Lung microvascular endothelial cell (primary cell): ENCODE measurements at places on chromosomes 5 and 9. TPM values are rescaled to one million over a fixed set of nuclear protein-coding genes. Genes with fewer than 3 reads are reported as not detected.

Gene GARIN3
- total RNA-seq, result not detected in 2 replicates

Gene EPB41L4B
- total RNA-seq, result 0.20 and 0.44 TPM in 2 replicates

Gene FASTKD3
- total RNA-seq, result 7.6 and 9.1 TPM in 2 replicates

Gene OR13C9
- total RNA-seq, result not detected in 2 replicates

Gene PRELID2
- total RNA-seq, result 18.7 and 24.4 TPM in 2 replicates

Gene DIRAS2
- 0.22 and 0.40 TPM in 2 replicates for total RNA-seq

Gene RASEF
- total RNA-seq, result under 0.01 TPM in 2 replicates

Gene ACTBL2
- under 0.01 TPM in 1 of 2 replicates, not detected in the other for total RNA-seq

Gene PDCD1LG2
- total RNA-seq, result 1.4 and 1.5 TPM in 2 replicates

GRCh38 chr5:129978270-129978669 is 74.0 kb downstream of the CHSY3 start:
- DNase-seq, result no peak

- DNase-seq, result peak; percentile 68
These were observed 68.6 kb upstream of the DPYSL3 start for GRCh38 chr5:147578228-147579024.

- DNase-seq, result no peak
These were observed 25.5 kb upstream of the ITGA2 start for GRCh38 chr5:52963636-52964035.

- DNase-seq, result no peak
These were observed 401.1 kb upstream of the TRPC7 start for GRCh38 chr5:136766456-136766855.

- no peak for DNase-seq
These were observed 8.2 kb downstream of the TOR2A start for GRCh38 chr9:127726871-127727270.

DNA sequence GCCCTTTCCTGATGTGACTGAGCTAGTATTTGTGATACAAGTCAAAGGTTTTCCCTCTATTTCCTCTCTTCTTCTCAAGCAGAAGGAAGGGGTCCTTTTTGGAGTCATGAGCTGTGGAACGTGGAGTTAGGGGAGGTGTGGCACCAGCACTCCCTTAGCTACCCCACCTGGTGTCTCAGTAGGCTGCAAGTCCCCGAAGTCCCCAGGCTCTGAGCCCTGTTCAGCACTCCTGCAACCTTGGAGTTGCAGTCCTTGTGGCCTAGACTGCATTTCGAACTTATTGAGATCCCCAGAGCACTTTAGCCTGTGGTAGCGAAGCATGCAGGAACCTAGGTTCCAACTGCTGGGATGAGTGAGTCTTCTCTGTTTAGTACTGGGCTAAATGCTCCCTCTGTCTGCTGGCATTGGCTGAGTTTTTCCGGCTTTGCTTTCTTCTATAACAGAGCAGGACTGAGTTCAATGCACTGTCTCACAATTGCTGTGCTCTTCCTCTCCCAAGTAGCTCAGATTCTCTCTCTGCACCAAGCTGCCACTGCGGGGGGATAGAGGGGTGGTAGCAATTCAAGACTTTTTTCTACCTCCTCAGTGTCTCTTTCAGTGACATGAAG is 600.7 kb upstream of the CDH9 start:
- no peak for DNase-seq

DNA sequence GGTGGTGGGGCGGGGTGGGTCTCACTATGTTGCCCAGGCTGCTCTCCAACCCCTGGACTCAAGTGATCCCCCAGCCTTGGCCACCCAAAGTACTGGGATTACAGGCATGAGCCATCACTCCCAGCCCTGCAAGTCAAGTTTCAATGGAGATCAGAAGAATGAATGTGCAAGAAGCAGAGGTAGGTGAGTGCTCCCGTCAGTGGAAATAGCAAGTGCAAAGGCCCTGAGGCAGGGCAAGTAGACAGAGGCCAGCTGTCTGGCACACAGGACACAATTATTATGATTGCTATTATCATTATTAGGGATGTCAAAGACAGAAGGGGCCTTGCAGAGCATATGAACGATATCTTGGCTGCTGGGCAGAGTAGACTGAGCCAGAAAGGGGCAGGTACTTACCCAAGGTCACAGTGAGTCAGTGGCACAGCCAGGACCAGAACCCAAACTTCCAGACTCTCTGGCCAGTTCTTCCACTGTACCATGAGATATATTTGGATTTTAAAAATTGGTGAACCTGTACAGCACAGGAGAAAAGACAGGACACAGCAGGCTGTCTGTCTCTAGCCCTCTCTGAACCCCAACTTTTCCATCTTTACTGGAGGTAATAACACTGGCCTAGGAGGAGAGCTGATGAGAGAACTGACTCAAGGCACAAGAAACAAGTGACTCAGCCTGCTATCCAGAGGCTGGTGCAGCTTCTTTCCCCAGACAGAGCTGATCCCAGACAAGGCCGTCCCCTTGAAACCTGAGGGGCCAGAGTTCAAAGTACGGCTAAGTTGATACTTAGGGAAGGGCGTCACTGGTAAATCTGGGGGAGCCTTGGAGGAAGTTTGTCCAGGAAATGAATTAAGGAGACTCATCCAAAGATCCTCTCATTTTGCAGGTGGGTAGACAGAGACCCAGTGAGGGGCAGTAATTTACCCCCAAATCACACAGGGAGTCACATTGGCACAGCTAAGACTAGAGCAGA is 1.4 kb downstream of the HDHD3 start:
- DNase-seq, result peak; percentile 11

- DNase-seq, result no peak
These were observed 271.1 kb downstream of the DENND1A start for GRCh38 chr9:123658792-123659191.

- DNase-seq, result no peak
These were observed 685 bp upstream of the ADGRD2 start for GRCh38 chr9:124449381-124450151.

GRCh38 chr9:72509635-72510034 is 11.8 kb upstream of the TMC1 start:
- DNase-seq, result peak; percentile 41

- no peak for DNase-seq
These were observed 10.9 kb upstream of the SLC24A2 start for GRCh38 chr9:19799784-19800183.

GRCh38 chr9:126057121-126057825 is 269.4 kb upstream of the MVB12B start:
- no peak for DNase-seq

DNA sequence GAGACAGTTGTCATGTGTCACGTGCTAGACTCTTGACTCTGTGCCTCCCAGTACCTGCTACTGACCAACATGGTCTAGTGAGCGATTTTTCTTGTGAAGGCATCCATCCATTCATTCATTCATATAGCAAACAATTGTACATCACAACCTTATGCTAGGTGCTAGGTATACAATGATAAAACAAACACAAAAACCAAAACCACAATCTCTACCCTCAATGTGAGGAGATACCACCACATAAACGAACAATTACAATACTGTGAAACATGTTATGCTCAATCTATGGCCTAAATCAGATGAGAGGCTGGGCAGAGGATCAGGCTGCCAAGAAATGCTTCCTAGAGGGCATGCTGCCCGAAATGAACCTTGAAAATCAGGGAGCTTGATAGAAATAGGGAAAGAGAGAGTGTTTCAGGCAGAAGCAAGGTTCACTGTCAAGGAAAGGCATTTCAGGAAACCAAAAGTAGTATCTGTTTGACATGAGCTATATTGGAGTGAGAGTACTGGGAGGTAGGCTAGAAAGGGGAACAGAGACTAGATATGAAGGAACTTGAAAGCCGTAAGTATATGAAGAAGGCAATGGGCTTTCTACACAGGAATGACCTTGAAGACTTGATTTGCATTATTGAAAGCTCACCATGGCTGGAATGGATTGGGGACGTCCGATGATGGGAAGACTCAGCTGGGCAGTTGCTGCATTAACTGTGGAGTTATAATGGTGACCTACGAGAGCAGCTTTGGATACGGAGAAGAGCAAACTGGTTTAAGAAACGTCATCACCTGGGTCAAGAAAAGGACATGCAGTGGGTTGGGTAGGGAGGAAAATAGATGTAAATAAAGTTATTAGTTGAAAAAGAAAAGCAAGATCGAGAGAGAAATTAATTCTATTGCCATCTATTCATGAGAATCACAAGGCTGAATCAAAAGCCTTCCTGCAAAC is 90.1 kb downstream of the THBS4 start:
- no peak for DNase-seq

- no peak for DNase-seq
These were observed 51.0 kb upstream of the RNU6ATAC start for GRCh38 chr9:134215420-134215698.

DNA sequence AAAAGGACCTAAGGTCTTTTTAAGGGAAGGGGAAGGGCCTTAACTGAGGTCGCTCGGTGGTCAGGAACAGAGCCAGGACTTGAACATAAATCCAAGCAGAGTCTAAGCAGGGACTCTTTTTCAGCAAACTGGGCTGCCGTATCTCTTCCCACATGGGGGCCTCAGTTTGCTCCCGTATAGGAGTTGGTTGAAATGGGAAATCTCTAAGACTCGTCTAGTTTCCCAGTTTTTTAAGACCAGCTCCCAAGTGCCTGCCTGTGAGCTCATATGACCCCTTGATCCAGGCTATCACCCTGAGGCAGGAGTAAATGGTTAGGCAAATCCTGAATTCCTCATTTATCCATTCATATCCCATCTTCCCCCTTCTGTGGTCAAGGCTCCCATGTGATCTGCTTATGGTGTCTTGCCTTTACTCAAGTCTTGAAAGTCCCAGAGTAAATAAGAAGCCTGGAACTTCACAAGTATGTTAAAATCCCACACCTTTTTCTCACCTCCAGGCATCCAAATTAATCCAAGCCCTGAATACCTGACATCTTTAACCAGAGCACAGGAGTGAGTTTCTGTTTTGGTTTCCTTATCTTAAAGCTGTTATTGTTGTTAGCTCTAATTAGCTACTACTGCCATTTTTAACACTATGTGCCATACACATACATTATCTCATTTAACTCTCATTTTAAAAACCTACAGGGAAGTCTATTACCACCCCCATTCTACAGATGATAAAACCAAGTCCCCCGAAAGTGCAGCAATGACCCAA is 3.0 kb downstream of the ARSI start:
- DNase-seq, result no peak

- no peak for DNase-seq
These were observed 26.1 kb upstream of the RASA1 start for GRCh38 chr5:87241555-87241954.
